ENCODE measurements at places on chromosomes 16 and 17.

DNA sequence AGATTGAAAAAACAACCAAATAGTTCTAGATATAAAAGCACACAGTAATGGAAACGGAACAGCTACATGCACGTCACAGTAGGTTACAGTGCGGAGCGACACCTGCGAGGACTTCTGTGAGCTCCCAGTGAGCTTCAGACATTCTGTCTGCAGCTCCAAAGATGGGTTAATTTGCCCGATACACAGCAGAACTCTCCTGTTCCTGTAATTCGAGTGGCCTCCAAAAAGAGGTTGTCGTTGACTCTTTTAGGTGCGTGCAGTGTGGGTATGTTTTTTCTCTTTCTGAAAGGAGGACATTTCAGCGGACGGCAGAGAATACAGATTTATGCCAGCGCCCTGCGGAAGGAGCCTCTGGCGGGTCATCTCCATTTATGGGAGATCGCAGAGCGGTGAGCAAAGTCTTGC, 2.9 kb downstream of the OR1F1 start:
- DNase-seq: no peak

GRCh38 chr16:3004781-3005284, 7.9 kb upstream of the CLDN9 start:
- no peak for DNase-seq

DNA sequence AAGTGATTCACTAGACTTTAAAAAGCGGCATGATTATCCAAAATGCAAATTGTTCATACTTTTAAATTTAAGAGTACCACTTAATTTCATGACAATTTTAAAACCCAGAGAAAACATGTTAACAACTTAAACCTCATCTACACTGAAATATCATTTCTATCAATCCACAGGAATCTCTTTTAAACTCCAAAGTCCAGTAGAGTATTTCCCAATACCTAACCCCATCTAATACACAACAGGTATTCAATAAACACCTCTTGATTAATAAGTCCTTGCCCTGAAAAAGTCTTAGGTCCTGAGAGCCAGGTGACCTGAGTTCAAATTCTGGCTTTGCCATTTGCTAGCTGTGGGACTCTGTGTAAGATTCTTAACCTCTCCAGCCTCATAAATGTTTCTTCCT, 14.7 kb downstream of the CEP20 start:
- DNase-seq: no peak

GRCh38 chr17:41697122-41697962, 8.7 kb downstream of the EIF1 start:
- no peak for DNase-seq

- no peak for DNase-seq
These were observed 2.9 kb downstream of the TNS4 start for GRCh38 chr17:40498281-40499084.

All from stimulated activated CD8-positive, alpha-beta memory T cell treated with anti-CD3 and anti-CD28 coated beads, Interleukin-4, amount 100 ng/mL, for 4 hours (primary cell).